ENCODE measurements at places on chromosomes 2 and 18.
A peak's percentile ranks its signal among the peaks of the same experiment; 100 is the strongest.

DNA sequence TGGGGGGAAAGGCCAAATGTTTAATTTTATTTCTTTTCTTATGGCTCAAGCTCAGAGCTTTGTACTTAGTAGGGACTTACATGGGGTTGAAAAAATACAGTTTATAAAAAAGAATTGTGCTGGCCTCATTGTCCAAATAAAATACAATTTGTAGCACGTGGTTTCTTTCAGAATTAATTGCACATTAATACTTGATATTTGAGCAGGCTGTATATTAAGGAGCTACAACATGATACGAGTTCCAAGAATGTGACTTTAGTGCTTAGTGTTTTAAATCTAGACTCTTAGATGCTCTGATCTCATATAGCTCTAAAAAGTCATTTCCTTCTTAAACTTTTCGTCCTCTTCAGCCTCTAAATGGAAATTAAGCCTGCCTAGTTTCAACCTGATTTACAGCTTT is 46.4 kb upstream of the RASGRP3 start:
- DNase-seq: no peak

- no peak for DNase-seq
These were observed 39.4 kb upstream of the GPC1 start for GRCh38 chr2:240395896-240396622.

DNA sequence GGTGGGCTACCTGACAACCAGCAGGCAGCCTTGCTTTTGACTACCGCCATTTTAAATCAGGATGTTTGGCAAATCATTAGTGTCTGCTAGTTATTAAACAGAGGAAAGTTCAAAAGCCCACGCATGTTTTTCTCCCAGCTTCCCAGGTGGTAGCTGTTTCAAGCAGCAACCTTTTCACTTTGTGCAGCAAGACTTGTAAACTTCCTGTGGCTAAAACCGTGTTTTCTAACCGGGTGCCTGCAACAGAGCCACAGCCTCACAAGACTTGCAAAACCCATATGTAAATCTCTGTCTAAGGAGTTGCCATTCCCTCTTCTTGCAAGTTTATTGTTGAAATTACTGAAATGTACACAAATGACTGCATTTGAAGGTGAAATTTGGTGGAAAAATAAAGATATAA is 633.1 kb downstream of the BCL11A start:
- DNase-seq: no peak

- no peak for DNase-seq
These were observed 352.7 kb upstream of the CDH2 start for GRCh38 chr18:28529644-28530043.

DNA sequence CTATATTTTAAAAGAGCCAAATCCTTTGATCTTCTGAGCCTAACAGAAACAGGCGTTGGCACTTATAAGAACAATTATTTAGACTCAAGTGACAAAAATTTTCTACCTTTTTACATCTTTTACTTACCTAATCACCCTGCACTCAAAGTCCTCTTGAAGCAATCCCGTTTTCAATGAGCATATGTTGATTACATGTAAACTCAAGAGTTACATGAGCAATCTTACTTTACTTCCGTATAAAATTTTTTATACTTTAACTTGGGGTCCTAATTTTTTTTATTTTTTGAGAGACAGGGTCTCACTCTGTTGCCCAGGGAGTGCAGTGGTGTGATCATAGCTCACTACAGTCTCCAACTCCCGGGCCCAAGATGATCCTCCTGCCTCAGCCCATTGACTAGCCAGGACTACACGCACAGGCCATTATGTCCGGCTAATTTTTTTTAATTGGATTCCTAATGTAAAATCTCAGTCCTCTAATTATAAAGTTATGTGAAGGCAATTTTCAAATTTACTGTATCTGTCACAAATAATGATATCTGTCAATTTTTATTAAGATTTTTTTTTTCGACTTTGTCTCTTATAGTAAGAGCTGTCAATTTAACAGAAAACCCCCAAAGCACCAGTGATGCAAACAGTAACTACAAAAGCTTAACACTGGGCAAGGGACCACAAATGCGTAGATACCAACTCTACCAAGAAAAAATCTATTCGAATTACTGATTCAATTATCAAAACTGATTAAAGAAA is 19.1 kb upstream of the STPG4 start:
- no peak for DNase-seq

GRCh38 chr2:69514406-69514805 is 77.2 kb upstream of the NFU1 start:
- peak; percentile 46 for DNase-seq

GRCh38 chr18:52442686-52443085 is 102.7 kb downstream of the DCC start:
- no peak for DNase-seq

GRCh38 chr2:37560241-37560848 is 111.1 kb downstream of the CDC42EP3 start:
- DNase-seq: no peak

DNA sequence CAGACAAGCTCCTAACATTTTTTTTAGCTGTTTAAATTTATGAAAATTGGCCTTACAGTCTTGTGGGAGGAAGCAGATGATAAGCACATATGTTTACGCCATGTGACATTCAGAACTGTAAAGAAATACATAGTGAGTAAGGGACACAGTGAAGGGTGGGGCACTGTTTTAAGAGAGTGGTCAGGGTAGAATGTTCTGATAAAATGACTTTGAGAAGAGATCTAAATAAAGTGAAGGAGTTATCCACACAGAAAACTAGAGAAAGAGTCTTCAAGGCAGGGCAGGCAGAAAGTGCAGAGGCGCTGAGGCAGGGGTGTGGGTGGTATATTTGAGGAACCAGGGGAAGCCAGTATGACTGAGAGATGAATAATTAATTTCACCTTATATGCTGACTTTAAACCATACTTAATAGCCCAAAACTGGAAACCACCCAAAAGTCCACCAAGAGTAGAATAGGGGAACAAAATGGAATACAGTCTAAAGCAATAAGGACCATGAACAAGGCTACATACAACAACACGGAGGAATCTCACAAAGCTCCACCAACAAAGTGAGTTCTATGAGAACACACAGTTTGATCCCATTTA is 8.6 kb downstream of the MREG start:
- no peak for DNase-seq

DNA sequence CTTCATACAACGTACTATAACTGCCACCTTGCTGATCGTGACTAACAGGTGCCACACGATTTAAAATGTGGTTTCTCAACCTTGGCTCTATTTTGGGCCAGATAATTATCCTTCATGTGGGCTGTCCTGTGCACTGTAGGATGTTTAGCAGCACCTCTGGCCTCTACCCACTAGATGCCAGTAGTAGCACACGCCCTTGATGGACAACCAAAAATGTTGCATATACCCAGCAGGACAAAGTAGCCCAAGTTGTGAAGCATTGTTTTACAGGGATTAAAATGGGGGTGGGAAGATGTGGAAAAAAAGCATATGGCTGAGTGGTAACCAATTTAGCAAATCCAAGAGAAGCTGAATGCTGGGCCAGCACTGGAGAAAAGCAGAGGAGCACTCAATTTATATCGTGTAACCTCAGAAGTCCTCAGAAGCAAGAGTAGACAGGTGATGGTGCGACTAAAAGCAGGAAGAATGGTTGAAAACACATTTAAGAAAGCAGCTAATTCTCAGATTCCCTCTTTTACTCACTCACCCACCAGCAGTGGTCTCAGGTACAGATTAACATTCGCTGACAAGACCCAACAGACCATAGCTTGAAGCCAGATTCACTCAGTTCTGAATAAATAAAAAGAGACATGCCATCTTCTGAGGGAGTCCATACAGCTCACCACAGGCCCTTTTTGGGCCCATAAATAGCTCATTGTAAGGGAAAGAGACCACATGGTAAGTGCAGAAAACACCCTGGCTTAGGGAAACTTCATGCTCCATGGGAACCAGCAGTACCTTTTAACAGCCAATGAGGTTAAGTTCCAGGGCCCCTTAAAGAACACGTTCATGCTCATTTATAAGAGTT is 50.6 kb downstream of the RAPH1 start:
- no peak for DNase-seq

GRCh38 chr2:205047273-205047839 is 502.1 kb downstream of the PARD3B start:
- no peak for DNase-seq

GRCh38 chr2:28606986-28607441 is 111.2 kb downstream of the PLB1 start:
- no peak for DNase-seq

GRCh38 chr2:218745559-218746469 is 35.2 kb downstream of the TTLL4 start:
- peak; percentile 35 for DNase-seq

DNA sequence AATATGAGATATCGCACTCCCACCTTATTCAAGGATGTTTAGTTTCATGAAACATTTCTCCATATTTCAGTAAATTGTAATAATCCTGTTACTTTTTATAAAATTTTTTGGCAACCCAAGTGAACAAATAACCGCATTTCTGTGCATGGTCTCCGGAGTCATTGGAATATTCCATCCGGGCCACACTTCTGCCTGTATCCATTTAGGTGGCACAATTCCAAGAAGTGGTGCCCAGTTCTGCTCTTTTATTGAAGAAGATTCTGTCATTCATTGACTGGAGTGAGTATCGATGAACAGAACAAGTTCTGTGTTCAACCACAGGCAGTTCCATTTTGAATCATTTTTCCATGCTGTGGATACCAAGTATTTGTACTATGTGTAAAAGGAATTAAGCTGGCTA is 26.6 kb upstream of the ICOS start:
- no peak for DNase-seq

DNA sequence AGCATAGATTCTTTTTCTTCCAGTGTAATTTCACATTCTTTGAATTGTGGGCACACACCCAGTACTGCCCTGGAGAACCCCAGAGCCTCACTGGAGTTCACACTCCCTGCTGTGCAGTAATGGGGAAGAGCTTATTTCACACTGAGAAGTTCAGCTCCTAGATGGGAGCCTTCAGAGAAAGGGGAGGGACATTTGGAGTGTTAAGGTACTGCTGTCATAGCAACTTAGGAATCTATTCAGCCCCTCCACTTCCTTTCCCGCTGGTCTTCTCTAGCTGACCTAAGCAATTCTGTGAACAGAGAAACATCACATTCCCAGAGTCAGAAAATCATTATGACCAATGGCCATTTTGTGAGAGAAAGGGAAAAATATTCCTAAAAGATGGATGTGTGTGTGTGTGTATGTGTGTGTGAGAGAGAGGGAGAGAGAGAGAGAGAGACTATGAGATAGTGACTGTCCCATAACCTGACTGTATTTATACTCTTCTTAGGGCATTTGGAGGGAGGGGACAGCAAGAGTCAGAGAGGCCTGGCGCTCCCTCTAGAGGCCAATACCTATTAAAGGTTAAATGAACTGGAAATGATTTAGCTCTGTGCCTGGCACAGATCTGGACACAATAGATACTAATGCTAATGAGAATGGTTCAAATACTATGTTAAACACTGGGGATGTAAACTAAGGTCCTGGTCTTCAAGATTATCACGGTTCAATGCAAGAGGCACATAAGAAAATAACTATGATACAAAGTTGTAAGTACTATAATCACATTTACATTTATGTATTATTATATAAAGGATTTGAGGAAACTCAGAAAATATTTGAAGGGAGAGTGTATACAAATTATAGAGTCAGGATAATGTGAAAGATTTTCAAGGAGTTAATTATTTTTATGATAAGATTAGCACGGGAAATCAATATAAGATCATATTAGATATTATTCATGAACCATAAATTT is 41.5 kb upstream of the RPE start:
- DNase-seq: peak; percentile 21

GRCh38 chr18:25144820-25145219 is 207.1 kb downstream of the ZNF521 start:
- DNase-seq: peak; percentile 64

GRCh38 chr2:219561179-219562048 is 9.9 kb downstream of the OBSL1 start:
- no peak for DNase-seq

DNA sequence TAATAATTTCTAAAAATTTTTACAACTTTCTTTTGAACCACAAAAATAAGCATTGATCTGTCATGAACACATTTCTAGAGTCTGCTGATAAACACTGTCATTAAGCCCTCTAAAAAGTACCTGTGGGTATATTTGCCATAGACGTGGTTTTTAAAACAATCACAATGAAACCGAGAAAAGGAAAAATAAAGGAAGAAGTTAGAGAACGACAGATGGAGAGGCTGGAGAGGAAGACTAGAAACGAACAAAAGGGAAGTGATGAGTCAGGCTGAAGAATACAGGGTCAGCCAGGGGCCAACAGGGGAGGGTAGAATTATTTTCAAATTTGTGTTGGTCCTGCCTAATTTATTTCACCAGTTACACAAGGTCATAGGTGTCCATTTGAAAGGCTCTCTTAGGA is 62.0 kb downstream of the MYL12B start:
- no peak for DNase-seq

DNA sequence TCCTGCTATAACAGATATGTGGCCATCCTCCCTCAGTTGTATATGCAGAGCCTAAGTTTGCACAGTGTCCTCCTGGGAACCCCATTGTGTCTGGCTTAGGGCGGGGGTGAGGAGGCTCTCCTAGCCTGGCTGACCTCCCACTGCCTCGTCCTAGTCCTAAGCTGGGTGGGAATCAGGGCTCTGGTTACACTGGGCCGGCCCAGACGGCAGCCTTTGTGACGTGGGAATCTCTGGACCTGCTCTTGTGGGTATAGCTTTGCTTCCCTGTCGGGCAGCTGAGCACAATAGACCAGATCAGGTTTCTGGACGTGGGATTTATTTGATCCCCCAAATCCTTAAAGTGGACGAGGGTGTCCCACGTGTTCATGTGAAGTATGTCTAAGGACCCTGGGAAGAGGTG is 2.9 kb downstream of the ACKR3 start:
- DNase-seq: no peak

- no peak for DNase-seq
These were observed 89.9 kb upstream of the EPC2 start for GRCh38 chr2:148554459-148555247.

GRCh38 chr2:41922177-41922576 is 125.6 kb upstream of the PKDCC start:
- DNase-seq: no peak

DNA sequence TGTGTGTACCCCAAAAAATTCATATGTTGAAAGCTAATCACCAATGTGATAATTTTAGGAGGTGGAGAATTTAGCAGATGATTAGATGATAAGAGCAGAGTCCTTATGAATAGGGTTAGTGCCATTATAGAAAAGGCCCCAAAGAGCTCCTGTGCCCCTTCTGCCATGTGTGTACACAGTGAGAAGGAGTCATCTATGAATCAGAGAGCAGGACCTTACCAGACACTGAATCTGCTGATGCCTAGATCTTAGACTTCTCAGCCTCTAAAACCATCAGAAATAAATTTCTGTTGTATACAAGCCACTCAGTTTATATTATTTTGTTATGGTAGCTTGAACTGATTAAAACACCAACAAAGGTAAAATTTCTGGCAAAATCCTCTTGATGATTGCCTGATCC is 560.0 kb upstream of the CDH2 start:
- DNase-seq: no peak

DNA sequence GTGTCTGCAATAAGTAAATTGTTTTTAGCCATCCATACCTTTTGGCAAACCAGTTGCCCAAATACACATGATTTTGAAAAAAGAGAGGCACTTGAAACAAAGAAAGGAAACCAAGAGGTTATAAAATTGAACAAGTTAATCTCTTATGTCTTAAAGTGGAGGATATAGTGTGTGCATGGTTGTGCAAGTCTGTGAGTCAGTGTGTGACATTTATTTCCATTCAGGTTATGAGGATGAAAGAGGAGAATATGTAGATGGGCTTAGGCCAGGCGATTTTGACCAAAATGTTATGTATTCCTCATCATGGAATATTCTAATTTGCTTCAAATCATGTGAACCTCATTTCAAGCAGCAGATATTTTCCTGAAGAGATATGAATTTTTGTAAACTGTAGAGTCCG is 123.3 kb downstream of the SETBP1 start:
- no peak for DNase-seq

- DNase-seq: no peak
These were observed 245.3 kb upstream of the LRRTM1 start for GRCh38 chr2:80549901-80550300.
